ENCODE measurements at places on chromosomes 1 and 21.
A peak's percentile ranks its signal among the peaks of the same experiment; 100 is the strongest.

DNA sequence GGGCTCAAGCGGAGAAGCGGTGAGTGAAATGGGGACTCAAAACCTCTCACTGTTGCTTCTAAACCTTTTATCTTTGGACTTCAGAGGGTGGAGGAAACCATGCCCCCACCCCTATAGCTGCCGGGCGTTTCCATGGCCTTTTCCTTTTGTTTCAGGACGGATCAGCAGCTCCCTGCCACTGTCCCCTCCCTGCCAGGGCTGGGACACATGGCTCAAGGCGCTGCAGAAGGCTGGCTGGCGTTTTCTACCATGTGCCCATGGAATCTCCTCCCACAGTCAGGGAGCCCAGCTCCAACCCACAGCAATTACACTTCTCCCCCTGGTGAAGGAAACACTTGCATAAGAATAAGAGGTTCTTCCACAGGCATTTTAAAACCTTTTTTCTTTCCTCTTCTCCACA, 812.7 kb downstream of the PLA2G4A start:
- DNase-seq: no peak

GRCh38 chr1:184867866-184868689, 106.2 kb downstream of the NIBAN1 start:
- peak; percentile 52 for DNase-seq

GRCh38 chr1:58922302-58923089, 138.6 kb upstream of the JUN start:
- peak; percentile 46 for DNase-seq

DNA sequence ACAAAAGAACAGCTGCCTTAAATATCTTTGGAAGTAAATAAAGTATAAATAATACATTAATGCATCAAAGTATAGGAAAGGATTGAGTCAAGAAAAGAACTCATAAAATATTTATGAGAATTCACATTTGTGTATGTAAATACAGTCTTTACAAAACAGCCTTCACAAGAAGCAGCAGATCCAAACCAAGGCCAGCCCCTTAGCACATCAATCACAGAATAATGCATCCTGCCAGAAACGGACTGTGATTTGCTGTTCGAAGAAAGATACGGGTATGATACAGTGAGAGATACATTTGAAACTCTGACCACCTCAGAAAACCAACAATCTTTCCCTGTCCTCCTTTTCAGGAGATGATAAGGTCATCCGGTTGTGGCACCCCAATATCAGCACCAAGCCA, 70.9 kb downstream of the WDR64 start:
- DNase-seq: no peak

- peak; percentile 39 for DNase-seq
These were observed 5.6 kb downstream of the OSBPL9 start for GRCh38 chr1:51622455-51622913.
